ENCODE measurements at places on chromosomes 1 and 21.

- DNase-seq: no peak
These were observed 74.0 kb upstream of the EXO1 start for GRCh38 chr1:241773991-241774390.

GRCh38 chr1:155313261-155313660, 4.6 kb downstream of the FDPS start:
- DNase-seq: peak; percentile 19

- no peak for DNase-seq
These were observed 204.9 kb upstream of the CACYBP start for GRCh38 chr1:174794861-174795260.

- DNase-seq: no peak
These were observed 4.0 kb downstream of the ABCG1 start for GRCh38 chr21:42222821-42223390.

- DNase-seq: no peak
These were observed 6.6 kb upstream of the TMEM51 start for GRCh38 chr1:15146971-15147376.

GRCh38 chr1:64437453-64437852, 32.5 kb upstream of the CACHD1 start:
- no peak for DNase-seq

DNA sequence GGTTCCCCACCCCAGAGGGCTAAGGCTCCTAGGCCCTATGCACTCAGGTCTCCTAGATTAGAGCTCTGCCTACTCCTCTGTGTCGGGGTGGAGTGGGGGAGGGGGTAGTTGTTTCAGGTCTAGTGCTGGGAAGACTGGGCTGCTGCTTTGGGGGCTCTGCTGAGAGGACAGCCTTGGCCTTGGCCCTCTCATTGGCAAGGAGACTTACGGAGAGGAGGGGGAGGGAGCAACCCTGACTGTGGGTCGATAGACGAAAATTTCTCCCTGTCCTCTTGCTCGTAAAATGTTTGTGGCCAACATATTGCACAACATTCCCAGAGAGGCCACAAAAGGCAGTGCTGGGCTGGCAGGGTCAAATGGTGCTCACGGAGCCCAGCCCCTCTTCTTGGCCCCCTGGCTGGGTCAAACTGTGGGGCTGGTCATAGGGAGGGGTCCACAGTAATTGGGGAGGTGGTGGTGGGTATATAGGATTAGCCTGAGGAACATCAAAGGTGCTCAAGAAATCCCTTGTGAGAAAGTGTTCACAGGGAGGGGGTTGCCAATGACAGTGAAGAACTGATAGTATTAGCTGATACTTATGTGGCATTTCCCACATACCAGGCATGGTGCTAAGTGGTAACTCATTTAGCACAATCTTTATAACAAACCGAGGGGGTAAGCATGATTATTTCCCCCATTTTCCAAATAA, 8.5 kb upstream of the DMBX1 start:
- DNase-seq: no peak

- no peak for DNase-seq
These were observed 51.0 kb downstream of the SMYD2 start for GRCh38 chr1:214331827-214332423.

DNA sequence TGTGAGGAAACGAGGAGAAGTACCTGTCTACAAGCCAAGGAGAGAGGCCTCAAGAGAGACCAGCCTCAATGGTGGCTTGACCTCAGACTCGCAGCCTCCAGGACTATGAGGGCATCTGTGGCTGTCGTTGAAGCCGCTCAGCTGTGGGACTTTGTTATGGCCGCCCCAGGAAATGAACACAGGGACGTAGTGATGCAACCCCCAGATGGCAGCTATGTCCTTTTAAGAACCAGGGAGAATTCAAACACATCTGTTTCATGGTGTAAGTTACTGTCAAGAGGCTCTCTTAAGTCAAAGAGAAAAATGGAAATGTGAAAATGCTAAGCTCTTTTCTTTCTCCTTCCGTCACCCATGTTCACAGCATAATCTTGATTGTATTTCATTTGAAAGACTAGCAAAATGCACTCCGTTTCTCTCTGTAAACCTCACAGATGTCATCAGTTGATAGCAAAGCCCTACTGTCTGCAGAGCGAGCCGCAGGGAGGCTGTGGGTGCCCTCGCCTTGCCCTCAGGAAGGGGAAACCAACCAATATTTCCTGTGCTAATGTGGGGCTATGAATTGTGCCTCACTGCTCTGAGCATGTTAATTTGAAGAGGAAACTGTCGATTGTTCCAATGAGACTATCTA, 21.3 kb downstream of the UBASH3A start:
- DNase-seq: no peak

GRCh38 chr1:234475167-234475793, 3.7 kb downstream of the TARBP1 start:
- no peak for DNase-seq

- DNase-seq: no peak
These were observed 609.2 kb upstream of the BRINP3 start for GRCh38 chr1:191086910-191087309.

DNA sequence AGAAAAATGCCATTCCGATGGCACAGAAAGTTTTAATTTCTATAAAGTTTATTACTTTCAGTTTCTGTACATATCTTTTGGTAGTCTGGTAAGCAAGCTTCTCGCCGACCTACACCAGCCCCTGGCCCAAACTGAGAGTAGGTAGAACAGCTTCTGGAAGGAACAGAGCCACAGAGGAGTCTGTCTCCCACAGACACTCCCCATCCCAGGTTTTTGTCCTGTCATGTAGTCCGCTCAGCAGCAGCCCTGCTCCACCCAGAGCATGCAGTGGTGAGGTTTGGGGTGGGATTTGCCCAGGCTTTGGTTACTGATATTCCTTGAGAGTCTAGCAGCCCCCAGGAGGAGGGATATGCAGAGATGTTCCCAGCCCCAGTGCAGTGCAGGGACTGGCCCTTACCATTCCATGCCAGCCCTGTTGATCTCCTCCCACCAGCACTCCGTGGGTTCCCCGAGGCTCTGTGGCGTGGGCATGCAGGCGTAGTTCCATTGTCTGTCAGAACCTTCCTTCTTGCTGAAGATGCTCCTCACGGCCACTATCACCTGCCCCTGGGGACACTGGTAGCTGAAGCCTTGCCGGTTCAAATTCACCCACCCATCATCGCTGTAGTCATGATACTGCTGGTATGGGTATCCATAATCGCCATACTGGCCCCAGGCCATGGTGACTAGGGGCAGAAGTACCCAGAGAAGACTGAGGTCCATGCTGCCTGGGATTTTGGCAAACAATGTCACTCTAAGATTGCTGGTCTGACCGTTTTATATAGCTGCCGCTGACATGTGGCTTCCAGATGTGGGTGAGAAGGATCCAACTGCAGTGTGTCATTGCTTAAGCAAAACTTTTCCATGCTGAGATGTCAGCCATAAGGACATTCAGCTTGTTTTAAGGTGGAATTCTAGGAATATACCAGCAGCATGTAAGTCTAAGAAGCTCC, at the start of gene DPT:
DPT (minus strand) TSS at position 734 of the 932 bp plus-strand sequence; CDS start at position 702, 32 bp downstream.
- no peak for DNase-seq

GRCh38 chr1:180188091-180188506, 33.4 kb downstream of the QSOX1 start:
- DNase-seq: peak; percentile 26

GRCh38 chr1:36542962-36543515, 60.3 kb upstream of the CSF3R start:
- no peak for DNase-seq

- DNase-seq: no peak
These were observed 61.6 kb downstream of the SELENOF start for GRCh38 chr1:86852289-86852688.

DNA sequence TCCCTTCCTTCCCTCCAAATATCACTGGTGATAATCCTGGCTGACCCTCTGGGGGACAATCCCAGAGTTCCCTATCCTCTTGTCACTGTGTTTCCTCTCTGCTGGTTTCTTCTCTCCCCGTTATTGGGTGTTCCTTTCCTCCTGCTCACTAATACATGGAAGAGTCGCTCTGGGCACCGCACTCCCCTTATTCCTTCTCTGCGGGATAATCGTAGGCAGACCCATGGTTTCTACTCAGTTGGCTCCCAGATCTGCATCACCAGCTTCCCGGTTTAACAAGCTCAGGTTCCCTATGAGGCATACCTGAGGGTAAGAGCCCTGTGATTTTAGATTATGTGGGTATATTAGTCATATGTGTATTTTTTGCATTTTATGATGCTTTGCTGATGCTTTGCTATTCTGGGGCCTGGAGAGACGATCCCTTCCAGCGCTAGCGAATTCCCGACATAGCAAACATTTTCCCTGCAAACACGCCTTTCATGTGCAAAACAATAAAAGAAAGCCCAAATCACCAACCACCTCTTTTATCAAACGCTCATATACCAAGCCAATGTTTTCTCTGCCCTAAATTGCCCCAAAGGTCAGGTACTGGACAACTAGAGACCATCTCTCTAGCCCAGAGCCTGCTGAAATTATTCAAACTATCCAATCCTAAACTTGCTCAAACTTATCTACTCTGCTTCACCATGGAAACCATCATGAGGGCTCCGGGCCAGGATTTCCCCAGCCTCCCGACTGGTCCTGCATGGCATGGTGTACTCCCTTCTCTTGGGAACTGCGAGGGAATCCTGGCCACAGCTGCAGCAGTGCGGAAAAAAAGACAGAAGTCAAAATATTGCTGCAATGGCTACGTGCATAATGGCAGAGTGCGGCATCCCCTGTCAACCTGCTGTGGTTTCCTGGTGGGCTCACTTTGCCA, 84.2 kb downstream of the PCP4 start:
- DNase-seq: no peak

- no peak for DNase-seq
These were observed 885 bp downstream of the OR2T10 start for GRCh38 chr1:248596615-248597014.

GRCh38 chr1:54485416-54485815, 62.6 kb upstream of the ACOT11 start:
- no peak for DNase-seq

DNA sequence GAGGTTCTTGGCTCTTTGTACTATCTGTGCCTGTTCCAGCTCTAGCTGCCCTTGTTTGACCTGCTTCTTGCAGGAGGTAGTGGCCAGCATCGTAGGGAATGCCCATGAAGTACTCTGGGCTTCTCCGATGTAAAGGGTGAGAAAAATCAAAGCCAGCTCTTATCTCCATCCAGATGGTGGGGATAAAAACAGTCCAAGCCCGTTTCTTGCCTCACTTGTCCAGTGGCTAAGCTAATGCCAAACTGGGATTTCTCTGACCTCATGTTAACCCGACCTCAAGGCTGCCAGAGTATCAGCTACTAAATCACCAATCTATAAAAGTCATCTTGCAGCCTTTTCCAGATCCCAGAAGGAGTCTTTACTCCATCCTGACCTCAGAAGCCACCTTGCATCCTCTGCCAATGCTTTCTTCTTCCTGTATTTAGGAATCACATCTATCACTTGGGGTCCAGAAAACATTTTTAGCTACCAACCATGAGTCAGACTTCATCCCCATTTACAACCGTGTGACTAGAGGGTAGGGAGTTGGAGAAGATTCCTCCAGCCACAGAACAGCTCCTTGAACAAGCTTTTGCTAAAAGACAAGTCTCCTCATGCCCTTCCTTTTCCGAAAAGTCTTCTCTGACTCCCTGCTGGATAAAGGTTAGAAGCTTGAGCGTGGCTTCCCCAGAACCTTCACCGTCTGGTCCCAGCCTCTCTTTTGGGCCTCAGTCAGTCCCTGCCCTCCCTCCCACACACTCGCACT, 35.9 kb downstream of the KCNC4 start:
- no peak for DNase-seq

- DNase-seq: no peak
These were observed 121.2 kb downstream of the EPHB2 start for GRCh38 chr1:22831729-22832413.

- no peak for DNase-seq
These were observed 64.0 kb upstream of the DIP2A start for GRCh38 chr21:46394595-46395104.

DNA sequence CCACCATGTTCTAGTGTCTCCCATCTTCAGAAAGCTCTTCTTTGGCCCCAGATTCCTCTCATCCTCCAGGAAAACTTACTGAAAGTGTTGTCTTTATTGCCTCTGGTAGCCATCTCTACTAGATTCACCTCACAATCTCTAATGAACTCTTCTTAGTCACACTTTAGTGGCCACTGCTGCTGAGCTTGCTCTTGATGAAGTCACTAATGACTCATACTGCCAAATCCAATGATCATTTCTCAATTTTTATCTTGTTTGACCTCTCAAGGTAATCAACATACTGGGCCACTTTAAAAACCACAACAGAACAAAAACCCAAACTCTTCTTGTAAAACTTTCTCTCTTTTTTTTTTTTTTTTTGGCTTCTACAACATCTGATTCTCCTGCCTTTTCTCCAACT, 196.4 kb downstream of the LHX8 start:
- no peak for DNase-seq

DNA sequence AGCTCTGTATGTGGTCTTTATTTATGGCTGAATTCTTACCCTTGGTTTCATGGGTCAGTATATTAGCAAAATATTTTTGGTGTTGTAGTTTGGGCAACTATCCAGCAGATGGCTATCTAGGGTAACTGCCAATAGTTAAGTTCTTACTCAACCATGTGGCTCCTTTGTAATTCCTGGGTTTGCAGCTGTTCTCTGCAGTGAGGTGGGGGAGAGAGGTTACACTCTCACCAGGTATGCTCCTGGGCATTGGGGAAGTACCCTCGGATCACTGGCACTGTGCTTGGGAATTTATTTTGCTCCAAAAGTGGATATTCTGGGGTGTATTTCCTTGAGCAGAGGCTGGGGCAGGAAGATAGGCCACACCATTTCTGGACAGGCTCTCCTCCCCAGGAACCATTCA, 436.7 kb upstream of the TMPRSS15 start:
- no peak for DNase-seq

DNA sequence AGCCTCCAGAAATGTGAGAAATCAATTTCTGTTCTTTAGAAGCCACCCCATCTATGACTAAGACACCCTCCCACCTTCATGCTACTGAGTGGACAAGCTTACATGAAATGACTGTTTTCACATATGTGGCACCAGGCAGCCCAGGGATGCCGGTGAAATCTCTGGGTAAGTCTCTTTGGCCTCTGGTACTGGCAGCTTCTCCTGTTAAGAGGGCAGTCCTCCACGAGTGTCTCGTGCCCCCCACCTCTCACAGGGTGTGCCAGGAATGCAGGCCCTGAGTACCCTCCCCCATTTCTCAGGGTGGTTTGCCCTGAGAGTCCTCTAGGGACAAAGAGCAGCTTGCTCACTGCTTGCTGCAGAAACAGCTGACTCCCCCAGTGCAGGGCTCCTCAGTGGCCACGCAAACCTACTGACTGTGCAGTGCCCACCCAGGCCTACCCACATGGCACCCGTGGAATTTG, 3.2 kb upstream of the PRXL2B start:
- no peak for DNase-seq

- no peak for DNase-seq
These were observed 7.7 kb downstream of the IFI6 start for GRCh38 chr1:27664291-27664690.

Measured in hypothalamus (tissue), 51 donors.